NCI-H524 treated with DMSO at 0.1 percent for 48 hours (cell line): ENCODE measurements at places on chromosomes 12 and 14.

GRCh38 chr12:109948368-109948767, 47.8 kb downstream of the GIT2 start:
- DNase-seq, result no peak

- DNase-seq, result no peak
These were observed 143.0 kb downstream of the TMTC1 start for GRCh38 chr12:29640589-29641345.

DNA sequence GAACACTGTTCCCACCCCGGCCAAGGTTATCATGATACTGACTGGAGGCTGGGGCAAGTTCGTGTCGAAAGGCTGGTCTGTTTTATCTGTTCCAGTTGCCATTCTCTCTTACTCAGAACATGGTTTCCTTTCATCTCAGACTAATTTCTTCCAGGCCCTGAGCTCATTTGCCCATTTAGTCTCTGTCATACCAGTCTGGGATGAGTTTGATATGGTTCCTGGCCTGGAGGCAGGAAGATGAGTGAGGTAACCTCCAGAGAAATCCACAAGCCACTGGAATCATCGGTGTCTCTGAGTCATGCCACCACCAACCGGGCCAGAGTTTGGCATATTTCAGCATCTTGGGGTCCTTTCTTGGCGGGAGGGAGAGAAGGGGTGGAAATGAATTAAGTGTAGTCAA, 114.7 kb downstream of the NTF3 start:
- DNase-seq, result no peak

- DNase-seq, result no peak
These were observed 44.5 kb upstream of the ZDHHC17 start for GRCh38 chr12:76719171-76720041.
